Osteoblast (primary cell): ENCODE measurements at places on chromosomes 16 and 17. TPM values are rescaled to one million over a fixed set of nuclear protein-coding genes. Genes with fewer than 3 reads are reported as not detected.

Gene KRTAP2-2
- total RNA-seq = not detected in 2 replicates

Gene GRAPL
- total RNA-seq = not detected in 2 replicates

Gene TMEM88
- total RNA-seq = 0.29 and 0.36 TPM in 2 replicates

Gene NAA38
- 25.3 and 29.7 TPM in 2 replicates for total RNA-seq

Gene EMP2
- 31.8 and 35.4 TPM in 2 replicates for total RNA-seq

Gene CLEC19A
- not detected in 2 replicates for total RNA-seq

Gene MAPT
- 0.29 and 0.36 TPM in 2 replicates for total RNA-seq

Gene FZD2
- total RNA-seq = 15.9 and 23.9 TPM in 2 replicates

Gene IRF8
- total RNA-seq = under 0.01 and 0.36 TPM in 2 replicates

Gene KRTAP1-1
- 2.2 and 2.4 TPM in 2 replicates for total RNA-seq

Gene CIITA
- 2.5 and 2.7 TPM in 2 replicates for total RNA-seq

Gene PYDC1
- total RNA-seq = not detected in 2 replicates

Gene SF3B3
- total RNA-seq = 123 and 142 TPM in 2 replicates

Gene ACSM5
- total RNA-seq = 11.9 and 14.4 TPM in 2 replicates

Gene PRSS22
- total RNA-seq = not detected in 2 replicates

Gene DNASE1L2
- total RNA-seq = 0.72 and 0.88 TPM in 2 replicates

Gene AHSP
- not detected in 2 replicates for total RNA-seq

Gene CA7
- not detected in 2 replicates for total RNA-seq

Gene GSG1L2
- not detected in 2 replicates for total RNA-seq

Gene SULT1A4
- 0.36 and 1.2 TPM in 2 replicates for total RNA-seq

Gene DNAH3
- total RNA-seq = not detected in 2 replicates

Gene MAP2K6
- 1.5 and 2.5 TPM in 2 replicates for total RNA-seq

Gene KRT20
- not detected in 2 replicates for total RNA-seq

Gene SNTB2
- total RNA-seq = 35.5 and 38.6 TPM in 2 replicates

Gene FBXL20
- total RNA-seq = 20.3 and 22.1 TPM in 2 replicates

Gene GP1BA
- total RNA-seq = not detected in 2 replicates

Gene GNGT2
- total RNA-seq = not detected in 2 replicates

Gene CDRT15
- total RNA-seq = not detected in 2 replicates

Gene CACNA1G
- total RNA-seq = under 0.01 TPM in 2 replicates

Gene CCL5
- under 0.01 and 0.36 TPM in 2 replicates for total RNA-seq
